CD4-positive, alpha-beta T cell (primary cell): ENCODE measurements at places on chromosomes 11 and 22. TPM values are rescaled to one million over a fixed set of nuclear protein-coding genes. Genes with fewer than 3 reads are reported as not detected.

MIAT gene
- 27.2 TPM for total RNA-seq

SMC1B gene
- total RNA-seq = not detected

CRYBA4 gene
- not detected for total RNA-seq

BIK gene
- 2.1 TPM for total RNA-seq

SESN3 gene
- 63.9 TPM for total RNA-seq

SCGB1C1 gene
- total RNA-seq = not detected

DAGLA gene
- 0.73 TPM for total RNA-seq

SULT4A1 gene
- not detected for total RNA-seq

RASSF7 gene
- 14.1 TPM for total RNA-seq

SC5D gene
- 87.7 TPM for total RNA-seq

SYT9 gene
- not detected for total RNA-seq
